ENCODE measurements at places on chromosomes 16 and 17.

DNA sequence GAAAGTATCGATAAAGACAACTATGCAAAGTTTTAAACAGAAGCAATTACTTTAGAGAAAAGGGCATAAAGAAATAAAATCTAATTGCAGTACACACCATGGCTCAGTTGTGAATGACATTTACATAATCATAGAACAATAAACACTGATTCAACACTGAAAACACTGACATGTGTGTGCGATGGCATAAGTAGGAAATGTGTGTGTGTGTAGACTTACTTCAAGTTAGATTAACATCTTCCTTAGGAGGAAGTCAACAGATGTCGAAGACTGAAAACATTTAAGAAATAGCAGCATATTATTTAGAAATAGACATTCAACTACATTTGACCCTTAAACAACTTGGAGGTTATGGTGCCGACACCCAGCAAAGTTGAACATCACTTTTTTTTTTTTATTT, 172.4 kb downstream of the STX8 start:
- H3K4me1 ChIP-seq, result no peaks in the 10 kb centered on the region
- H3K36me3 ChIP-seq, result peaks cover 32% of the 10 kb centered on the region
- no peak for ATAC-seq
- H3K27me3 ChIP-seq, result no peaks in the 10 kb centered on the region

DNA sequence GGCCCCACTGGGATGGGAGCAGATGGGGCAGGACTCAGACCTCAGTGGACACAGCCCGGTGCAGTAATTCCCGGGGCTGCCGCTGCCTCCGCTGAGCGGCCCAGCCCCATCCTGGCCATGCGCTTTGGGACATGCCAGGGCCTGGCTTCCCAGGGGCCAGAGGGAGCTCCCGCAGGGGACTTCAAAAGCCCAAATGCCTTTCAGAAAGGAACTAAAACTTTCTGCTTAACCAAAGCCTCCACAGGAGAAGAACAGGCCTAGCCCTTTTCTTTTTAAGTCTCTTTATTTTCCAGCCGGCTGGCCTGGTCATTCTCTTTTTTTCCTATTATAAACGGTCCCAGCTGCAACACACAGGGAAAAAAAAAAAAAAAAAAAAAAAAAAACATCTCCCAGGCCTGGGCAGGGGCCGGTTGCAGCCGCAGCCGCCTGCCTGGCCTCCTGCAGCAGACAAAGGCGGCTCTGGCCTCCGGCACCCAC, 10.7 kb upstream of the ZNF423 start:
- ATAC-seq, result no peak
- peaks cover 5% of the 10 kb centered on the region for H3K27me3 ChIP-seq
- H3K27ac ChIP-seq, result no peak overlapping the region

GRCh38 chr17:40323391-40324381, 14.7 kb downstream of the RARA start:
- H3K4me1 ChIP-seq, result peaks cover 97% of the 10 kb centered on the region
- no peaks in the 10 kb centered on the region for H3K27me3 ChIP-seq
- peak overlapping the region; percentile 98 for H3K27ac ChIP-seq
- peak overlapping the region; percentile 82 for H3K4me3 ChIP-seq
- H3K36me3 ChIP-seq, result no peaks in the 10 kb centered on the region

GRCh38 chr17:76233588-76234353, 6.5 kb downstream of the RNF157 start:
- no peaks in the 10 kb centered on the region for H3K36me3 ChIP-seq
- peaks cover 11% of the 10 kb centered on the region for H3K4me1 ChIP-seq
- H3K27me3 ChIP-seq, result peaks cover under 1% of the 10 kb centered on the region
- no peak overlapping the region for H3K4me3 ChIP-seq
- ATAC-seq, result no peak
- H3K27ac ChIP-seq, result no peak overlapping the region

- H3K36me3 ChIP-seq, result no peaks in the 10 kb centered on the region
- no peak overlapping the region for H3K4me3 ChIP-seq
- peaks cover 33% of the 10 kb centered on the region for H3K4me1 ChIP-seq
- H3K27ac ChIP-seq, result peak overlapping the region; percentile 31
- no peak for ATAC-seq
- H3K27me3 ChIP-seq, result no peaks in the 10 kb centered on the region
Observed at GRCh38 chr17:78240012-78240655, 8.7 kb downstream of the TMEM235 start.

DNA sequence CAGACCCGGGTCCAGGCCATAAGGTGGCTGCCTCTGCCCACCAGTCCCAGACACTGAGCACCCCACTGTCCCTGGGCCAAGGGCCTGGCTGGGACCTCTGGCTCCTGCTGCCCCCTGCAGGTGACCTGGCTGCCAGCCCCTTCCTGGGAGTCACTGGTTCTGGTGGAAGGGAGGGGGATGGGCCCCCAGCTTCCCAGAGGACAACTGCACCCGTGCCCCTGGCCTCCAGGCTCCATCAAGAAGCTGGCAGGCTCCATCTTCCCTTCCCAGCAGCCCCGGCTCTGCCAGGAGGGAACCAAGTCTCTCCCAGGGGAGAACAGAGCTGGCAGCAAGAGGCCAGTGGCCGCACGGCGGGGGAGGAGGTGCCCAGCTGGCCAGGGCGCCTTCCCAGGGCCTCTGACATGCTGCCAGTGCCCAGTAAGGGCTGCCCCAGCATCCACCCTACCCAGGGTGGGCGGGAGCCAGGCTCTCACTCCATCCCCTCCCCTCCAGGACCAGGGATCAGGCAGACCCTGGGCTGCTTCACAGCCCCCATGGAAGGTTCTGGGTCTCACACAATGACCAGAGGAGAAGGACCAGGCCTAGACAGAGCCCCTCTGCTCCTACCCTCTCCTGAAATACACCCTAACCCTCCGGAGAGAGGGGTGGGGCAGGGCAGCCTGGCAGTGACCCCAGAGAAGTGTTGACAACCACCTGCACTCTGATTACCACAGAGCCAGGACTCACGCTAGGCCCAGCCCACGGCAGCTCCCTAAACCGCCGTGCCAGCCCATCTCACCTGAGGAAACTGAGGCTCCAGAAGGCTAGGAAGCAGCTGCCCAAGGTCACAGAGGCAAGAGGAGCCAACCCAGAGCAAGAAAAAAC, 3.6 kb downstream of the CLUH start:
- peaks cover 19% of the 10 kb centered on the region for H3K36me3 ChIP-seq
- H3K27me3 ChIP-seq, result no peaks in the 10 kb centered on the region
- no peak for ATAC-seq
- peaks cover 67% of the 10 kb centered on the region for H3K4me1 ChIP-seq

DNA sequence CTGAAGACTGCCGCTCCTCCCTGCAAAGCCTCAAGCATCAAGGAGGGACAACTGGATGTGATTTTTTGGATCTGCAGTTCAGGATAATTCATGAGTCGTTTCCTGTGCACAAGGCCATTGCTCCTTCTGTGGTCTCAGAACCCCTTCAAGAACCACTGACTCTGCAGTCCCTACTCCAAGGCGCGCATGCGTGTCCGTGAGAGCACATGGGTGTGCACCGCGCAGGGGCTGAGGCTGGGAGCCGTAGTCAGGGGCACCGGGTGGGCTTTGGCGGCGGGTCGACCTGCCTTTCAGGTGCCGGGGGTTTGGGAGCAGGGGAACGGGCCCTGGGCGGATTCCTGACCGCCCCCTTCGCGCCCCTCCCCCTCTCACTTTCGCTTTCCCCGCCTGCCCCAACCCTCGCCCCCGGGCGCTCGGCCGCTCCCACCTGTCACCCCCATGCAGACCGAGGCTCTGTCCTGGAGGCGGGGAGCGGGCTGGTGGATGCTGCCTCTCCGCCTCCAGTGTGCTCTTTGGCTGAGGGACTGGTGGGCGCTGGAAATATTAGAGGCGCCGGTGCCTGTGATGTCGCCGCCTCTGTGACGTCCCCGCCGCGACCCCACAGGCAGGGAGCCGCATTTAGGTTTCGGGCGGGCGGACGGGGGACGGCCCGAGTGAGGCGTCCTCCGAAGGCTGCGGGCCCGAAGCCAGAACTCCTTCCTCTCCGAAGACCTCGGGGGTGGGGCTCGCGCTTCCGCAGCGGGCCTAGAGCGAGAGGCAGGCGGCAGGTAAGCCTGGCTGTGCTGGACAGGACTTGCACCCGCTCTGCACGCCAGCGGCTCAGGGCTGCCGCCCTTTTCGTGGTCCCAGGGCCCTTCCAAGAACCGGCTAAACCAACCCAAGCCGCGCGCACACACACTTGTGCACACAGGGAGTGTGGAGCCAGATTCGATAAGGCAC, at the start of gene SPATA32:
SPATA32 (minus strand) TSS at position 518 of the 939 bp plus-strand sequence; CDS start at position 440, 78 bp downstream.
- peaks cover 28% of the 10 kb centered on the region for H3K36me3 ChIP-seq
- H3K27me3 ChIP-seq, result no peaks in the 10 kb centered on the region
- H3K27ac ChIP-seq, result peak within 1 kb of the TSS; percentile 77
- H3K4me3 ChIP-seq, result peak within 1 kb of the TSS; percentile 83

- ATAC-seq, result no peak
- peaks cover 32% of the 10 kb centered on the region for H3K4me1 ChIP-seq
- H3K27me3 ChIP-seq, result no peaks in the 10 kb centered on the region
Observed at GRCh38 chr16:27332105-27332504, 18.3 kb downstream of the IL4R start.
